ENCODE measurements at places on chromosomes 4 and X.

DNA sequence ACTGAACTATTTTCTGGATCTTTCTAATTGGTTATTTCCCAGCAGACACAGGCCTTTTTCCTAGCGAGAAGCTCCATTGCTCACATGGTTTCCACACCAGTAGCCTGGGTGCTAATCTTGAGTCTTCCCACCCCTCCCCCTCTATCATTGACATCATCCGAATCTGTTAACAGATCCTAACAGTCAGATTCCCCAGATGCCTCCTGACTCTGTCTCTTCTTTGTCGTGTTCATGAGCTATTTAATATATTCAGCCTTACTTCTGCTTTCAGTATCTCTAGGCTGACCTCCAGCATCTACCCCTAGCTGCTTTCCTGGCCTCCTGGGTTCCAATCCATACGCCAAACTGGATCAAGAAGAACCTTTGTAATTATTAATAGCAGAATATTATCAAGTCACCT is 85.0 kb downstream of the CLNK start:
- no peak for DNase-seq

- DNase-seq: no peak
Measured at GRCh38 chrX:66016905-66017658, 22.8 kb downstream of the VSIG4 start.

GRCh38 chr4:164009435-164009834 is 514.9 kb downstream of the TMA16 start:
- DNase-seq: no peak

DNA sequence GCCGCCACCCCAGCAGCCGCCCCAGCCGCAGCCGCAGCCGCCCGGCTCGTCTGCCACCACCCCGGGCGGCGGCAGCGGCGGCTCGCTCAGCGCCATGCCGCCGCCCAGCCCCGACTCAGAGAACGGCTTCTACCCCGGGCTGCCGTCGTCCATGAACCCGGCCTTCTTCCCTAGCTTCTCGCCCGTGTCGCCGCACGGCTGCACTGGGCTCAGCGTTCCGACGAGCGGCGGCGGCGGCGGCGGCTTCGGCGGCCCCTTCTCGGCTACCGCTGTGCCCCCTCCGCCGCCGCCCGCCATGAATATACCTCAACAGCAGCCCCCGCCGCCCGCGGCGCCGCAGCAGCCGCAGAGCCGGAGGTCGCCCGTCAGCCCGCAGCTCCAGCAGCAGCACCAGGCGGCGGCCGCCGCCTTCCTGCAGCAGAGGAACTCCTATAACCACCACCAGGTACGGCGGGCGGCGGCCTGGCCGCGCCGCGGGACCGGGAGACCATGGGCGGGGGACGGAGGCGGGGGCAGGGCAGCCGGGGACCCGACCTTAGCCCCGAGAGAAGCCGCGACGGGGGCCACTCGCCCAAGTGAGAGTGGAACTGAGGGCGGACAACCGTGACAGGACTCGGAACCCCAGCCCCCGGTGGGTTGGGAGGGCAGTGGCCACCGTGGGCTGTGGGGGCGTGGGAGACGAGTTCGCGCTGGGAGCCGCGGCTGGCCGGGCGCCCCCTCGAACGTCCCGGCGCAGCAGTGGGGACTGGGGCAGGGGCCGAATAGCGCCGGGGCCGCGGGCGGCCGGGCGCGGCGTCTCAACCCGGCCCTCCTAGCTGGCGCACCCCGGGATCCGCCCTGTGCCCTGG is 1.8 kb downstream of the CPEB2 start:
- peak; percentile 41 for DNase-seq

GRCh38 chrX:136839196-136839595 is 41.3 kb downstream of the RBMX start:
- no peak for DNase-seq

DNA sequence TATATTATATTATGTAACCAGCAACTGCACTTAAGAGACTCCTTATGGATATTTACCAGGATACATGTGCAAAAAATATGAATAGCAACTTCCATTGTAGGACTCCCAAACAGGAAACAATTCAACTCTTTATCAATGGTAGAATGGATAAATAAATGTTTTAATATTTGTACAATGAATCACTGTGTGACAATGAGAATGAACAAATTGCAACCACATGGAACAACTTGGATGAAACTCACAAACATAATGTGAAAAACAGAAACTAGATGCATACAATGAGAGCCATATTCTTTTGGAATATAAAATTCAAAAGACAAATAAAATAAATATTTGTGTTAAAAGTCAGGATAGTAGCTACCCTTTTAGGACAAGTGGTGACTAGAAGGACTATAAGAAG is 1015.7 kb downstream of the TECRL start:
- DNase-seq: no peak

GRCh38 chrX:132094164-132094563 is 33.7 kb downstream of the FRMD7 start:
- DNase-seq: no peak

DNA sequence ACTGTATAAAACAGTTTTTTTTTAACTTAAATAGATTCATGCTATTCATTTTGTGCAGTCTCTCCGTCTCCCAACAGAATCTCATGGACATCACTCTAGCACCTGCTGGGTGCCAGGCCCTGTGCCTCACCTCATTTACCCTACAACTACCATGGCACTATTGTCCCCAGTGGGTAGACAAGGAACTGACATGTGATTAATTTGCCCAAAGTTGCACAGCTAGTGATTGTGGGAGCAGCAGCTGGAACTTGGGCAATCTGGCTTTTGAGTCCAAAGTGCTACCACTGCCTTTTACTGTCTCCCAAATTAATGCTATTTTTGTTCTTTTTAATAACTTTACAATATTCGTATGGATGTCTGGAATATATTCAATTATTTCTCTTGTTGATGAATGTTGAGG is 11.2 kb upstream of the PGRMC2 start:
- no peak for DNase-seq

- DNase-seq: no peak
Measured at GRCh38 chr4:155444721-155445120, 68.0 kb upstream of the MAP9 start.

- no peak for DNase-seq
Measured at GRCh38 chrX:68930542-68931317, 101.9 kb downstream of the EFNB1 start.

GRCh38 chrX:139093201-139093600 is 381.7 kb upstream of the FGF13 start:
- DNase-seq: no peak

GRCh38 chrX:131677655-131678628 is 134.1 kb downstream of the OR13H1 start:
- DNase-seq: peak; percentile 14

DNA sequence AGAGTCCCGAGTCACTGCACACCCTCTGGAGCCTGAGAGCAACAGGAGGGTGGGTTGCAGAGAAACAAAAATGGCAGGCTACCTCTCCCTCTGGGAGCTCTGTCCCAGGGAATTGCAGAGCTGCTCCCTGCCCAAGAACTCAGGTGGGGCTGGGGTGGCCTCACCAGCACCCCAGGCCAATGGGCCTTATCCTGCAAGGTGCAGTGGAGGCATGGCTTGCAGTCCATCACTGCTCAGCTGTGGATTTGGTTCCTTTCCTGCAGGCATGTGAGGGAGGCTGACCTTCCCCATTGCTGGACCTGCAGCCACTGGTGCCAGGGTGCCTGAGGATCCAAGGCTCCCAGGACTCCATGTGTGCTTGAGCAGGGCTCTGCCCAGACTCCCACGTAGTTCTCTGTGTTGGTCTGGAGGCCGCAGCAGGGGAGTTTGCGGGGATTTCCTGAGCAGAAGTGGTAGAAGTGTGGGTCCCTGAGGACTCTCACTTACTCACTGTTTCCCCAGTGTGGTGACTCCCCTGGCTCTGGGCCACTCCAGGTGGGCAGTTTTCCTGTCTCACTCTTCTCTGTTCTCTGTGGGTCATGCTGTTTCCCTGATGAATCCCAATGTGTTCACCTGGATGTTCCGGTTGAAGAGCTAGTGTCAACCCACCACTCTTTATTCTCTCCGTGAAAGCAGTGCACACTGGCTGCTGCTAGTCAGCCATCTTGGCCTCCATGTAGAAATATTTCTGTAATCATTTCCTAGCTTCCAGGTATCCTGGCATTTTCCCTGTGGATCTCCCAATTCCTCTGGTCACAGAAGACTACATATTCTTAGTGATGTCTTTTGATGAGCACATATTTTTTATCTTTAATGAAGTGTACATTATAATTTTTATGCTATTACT is 82.3 kb downstream of the ARHGAP24 start:
- DNase-seq: no peak

- no peak for DNase-seq
Measured at GRCh38 chr4:172898715-172899114, 269.9 kb upstream of the GALNT7 start.

GRCh38 chr4:4783847-4784246 is 75.6 kb upstream of the MSX1 start:
- DNase-seq: no peak

DNA sequence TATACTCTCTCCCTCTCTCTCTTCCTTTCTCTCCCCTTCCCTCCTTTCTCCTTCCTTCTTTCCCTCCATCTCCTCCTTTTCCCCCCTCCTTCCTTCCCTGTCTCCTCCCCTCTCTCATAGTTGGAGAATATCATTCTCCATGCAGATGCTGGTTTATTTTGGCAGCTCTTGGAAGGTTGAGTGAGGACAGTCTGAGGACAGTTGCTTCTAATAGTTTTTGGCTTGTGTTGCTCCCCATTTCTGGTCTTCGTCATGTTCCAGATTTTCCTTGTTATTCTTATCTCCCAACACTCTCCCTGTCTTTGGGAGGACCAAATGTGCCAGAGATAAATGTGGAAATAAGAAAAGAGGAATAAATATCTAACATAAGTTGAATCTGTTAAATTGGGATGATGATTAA is 263.0 kb downstream of the FRMPD4 start:
- DNase-seq: no peak

- no peak for DNase-seq
Measured at GRCh38 chrX:121831601-121832000, 784.2 kb downstream of the GLUD2 start.

GRCh38 chr4:118682928-118683327 is 2.3 kb upstream of the METTL14 start:
- DNase-seq: no peak

DNA sequence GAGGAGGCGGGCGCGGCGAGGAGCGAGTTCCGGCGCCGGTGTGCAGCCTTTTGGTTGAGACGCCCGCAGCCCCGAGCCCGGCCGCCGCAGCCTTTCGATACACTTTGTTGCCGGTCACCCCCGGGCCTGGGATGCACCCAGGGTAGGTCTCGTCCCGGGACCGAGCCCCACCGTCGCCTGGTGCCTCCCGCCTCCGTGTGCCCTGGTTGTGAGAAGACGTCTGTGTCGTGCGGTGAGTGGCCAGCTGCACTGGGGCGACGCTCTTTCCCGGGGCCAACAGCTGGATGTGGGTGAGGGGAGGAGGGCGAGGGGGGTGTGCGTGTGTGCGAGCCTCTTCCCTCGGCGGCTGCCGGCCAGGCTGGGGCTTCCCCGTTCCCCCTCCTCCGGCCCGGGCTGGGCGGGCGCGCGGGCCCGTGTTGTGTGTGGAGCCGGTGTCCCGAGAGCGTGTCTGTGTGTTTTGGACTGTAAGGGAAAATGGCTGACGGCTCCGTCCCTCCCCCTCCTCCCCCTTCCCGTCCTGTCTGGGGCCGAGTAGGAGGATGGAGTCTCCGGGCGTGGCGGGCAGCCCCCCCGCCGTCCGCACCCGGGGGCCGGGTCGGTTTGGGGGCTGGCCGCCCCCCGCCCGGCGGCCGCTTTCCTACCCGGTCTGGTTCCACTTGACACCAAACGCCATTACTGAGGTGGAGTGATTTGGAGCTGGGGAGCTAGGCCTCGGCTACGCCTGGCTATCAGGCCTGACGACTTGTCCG is 807 bp downstream of the USP9X start:
- peak; percentile 61 for DNase-seq

DNA sequence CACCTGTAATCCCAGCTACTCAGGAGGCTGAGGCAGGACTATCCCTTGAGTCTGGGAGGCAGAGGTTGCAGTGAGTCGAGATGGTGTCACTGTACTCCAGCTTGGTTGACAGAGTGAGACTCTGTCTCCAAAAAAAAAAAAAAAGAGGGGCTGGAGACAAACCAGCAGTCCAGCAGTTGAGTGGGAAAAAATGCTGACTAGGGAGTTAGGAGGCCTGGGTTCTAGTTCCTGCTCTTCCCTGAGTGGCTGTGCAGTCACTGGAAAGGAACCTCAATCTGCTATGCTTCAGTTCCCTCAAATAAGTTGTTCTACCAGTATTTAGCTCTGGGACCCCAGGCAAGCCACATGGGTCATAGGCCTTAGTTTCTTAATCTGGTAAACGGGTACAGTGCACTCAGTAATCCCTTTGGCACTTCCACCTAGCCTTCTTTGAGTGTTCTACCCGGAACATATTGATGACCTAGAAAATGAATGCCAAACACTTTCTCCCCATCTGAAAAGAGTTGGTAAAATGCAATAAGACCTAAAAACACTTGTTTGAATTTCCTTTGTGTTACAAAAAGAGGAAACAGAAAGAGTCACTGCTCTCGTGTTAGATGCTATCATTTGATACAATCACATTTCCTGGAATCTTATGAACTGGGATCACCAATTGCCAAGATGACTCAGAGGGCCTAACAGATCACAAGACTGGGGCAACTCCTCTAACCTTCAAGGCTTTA is 99.3 kb upstream of the EGFL6 start:
- DNase-seq: no peak

DNA sequence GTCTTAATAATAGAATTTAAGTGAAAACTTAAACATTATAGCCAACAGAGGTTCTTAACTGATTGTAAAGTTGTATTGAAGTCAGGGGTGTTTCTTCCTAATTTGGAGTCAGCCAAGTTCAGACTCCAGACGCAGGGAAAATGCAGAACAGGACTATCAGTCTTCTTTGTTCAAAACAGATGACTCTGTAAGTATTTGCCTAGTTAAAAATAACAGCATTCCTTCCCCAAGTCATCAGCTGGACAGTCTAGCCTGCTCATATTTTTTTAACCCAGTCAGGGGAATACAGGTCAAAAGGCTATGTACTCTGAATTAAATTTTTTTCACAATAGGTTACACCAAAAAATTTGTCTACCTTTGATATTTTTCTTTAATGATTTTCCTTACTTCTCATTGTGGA is 73.8 kb upstream of the DCLK2 start:
- no peak for DNase-seq

DNA sequence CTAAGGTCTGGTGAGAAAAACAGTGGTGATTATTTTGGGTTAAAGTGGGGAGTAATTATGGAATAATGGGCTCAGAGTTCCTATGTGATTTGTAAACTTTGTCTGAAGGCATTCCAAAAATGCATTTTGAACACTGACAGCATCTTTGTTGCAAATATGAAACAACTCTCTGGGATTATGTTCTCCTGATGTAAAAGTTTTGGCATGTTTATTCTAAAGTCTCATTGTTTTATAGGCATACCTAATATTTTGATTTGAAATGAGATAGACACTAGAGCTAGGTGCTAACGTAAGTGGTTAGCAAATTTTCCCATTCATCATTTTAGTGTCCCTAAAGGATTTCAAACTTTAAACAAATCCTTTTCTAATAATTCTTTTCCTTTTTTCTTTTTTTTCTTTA is 140.9 kb upstream of the ANXA3 start:
- no peak for DNase-seq

GRCh38 chr4:98908182-98908581 is 20.8 kb downstream of the EIF4E start:
- DNase-seq: no peak

GRCh38 chrX:9342561-9343051 is 122.3 kb upstream of the TBL1X start:
- peak; percentile 73 for DNase-seq
